ENCODE measurements at places on chromosomes 2 and 18.

DNA sequence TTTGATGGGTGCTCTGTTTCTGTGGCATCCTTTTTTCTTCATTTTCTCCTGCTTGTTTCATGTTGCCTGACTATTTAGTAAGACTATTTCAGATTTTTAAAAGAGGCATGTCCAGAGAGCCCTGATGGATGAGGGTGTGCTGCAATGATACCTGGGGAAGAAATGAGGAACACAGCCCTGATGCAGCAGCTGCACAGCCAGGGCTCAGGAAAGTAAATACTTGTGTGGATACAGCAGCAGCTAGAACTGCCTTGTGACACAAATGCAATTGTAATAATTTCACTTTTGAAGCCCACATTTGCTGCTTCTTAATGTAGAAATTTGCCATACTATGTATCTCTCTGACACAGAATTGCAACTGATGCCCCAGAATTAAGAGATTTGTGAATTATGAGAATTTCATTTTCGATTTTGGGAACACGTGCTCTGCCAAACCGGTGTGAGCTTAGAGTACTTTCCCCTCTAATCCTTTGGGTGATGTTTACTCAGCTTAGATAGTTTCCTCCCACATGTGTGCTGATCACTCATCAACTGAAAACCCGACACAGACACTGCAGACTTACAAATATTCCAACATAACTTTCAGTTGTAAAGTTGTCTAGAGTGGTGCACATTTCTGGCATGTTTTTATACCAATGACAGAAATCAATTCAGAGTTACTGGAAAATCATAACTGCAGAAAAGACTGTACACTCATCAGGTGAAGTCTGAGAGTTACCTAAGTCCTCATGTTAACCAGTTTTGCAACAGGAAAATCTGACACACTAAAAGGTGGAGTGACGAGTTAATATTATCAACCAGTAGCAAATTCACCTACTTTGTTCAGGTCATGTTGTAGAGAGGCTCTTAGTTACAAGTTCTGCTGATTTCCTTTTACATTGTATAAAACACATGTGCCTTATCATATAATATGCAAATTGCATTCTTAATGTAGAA is 383.4 kb downstream of the CBLN2 start:
- DNase-seq, result no peak

GRCh38 chr18:48934723-48935432 is 15.9 kb downstream of the SMAD7 start:
- DNase-seq, result no peak

DNA sequence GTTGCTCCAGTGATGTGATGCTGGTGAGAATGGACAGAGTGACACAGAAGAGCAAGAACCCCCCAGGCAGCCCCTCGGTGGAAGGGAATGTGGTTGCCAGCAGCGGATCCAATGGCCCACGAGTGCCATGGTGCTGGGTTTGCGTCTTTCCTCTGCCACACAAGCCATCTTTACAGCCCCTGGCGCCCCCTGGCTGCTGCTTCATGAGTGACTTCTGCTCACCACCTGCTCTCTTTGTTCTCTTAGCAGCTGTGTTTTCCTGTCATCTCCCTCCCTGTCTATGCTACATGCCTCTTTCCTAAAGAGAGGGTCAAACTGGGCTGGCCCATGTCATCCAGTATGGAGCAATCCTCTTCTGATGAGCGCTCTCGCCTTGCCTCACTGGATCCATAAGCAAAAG is 300.0 kb upstream of the SMIM21 start:
- DNase-seq, result no peak

- DNase-seq, result no peak
Measured at GRCh38 chr2:16446706-16447105, 218.9 kb downstream of the CYRIA start.

GRCh38 chr2:144052083-144052482 is 467.8 kb downstream of the ZEB2 start:
- DNase-seq, result no peak

DNA sequence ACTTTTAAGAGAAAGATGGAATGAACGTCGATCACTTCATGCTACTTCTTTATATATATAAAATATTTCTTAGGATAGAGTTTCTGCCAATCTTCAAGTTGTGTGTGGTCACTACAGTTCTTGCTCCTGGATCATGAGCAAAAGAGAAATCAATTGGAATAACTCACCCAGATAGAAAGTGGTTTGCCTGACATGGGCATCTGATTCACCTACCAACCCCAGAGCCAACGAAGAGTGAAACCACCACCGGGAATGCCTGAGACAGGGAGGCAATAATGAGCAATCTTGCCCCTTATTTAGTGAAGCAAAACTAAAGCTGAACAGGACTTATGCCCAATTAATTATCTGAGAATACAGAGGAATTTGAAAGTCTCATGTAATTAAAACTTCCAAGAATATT is 250.2 kb upstream of the REG3G start:
- no peak for DNase-seq

Measured in SJSA1 (cell line).